ENCODE measurements at places on chromosomes 2 and 18.

DNA sequence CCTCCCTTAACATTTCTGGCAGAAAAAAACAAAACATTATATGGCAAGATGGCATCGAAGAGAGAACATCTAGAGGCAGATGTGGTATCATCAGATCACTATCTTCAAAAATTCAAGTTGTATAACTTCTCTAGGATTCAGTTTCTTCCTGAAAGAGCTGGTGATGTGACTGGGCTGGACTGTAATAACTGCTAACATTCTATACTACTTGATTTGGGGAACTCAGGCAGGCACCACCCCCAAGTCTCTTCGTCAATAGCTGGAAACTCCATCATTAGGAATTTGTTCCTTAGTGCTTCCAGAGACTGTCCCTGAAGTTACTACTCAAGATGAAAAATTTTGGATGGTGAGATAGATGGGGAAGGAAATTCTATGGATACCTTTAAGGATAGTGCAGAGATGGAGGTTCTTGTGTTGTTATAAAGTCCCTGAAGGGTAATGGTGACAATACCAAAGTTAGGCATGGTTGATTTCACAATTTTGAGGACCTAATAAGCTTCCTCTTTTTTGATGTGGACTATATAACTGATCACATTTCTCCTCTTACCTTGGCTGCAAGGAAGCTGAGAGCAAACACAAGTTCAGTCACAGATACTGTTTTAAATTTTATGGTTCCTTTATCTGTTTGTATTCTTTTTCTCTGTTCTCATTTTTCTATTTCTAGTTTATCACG, 59.1 kb upstream of the PGAP1 start:
- no peak for DNase-seq

DNA sequence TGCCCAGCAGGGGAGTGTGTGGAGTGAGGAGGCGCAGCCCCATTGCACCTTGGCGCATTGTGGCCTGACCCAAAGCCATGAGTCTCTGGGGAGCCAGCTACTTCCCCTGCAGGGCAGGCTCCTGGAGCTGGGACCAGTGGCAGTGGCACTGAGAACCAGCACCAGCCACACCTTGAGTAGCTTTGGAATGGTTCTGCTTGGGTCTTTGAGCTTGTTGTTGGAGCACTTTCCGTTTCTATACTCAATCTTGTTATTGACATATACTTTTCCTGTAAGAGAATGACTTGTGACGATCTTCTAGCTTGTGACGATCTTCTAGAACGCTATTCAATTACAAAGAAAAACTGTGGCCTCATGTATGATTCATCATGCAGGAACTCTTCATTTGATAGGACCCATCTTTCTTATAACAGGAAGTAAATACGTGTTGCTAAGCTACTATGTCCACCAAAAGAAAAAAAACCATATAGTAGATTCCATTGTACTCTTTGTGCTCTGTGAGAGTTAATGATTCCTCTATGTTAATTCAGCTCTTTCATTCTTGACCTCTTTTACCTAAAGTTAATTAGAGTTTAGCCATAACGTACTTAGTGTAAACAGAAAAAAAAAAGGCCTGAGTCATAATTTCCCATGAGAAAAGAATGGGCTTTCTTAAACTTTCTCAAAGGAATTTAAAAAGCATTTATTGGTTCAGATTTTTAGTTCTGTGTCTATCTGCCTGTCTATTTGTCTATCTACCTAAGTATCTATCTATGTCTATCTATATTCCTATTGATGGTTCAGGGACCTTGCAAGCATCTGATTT, 113.1 kb downstream of the GATA6 start:
- DNase-seq = peak; percentile 15

- DNase-seq = no peak
Observed at GRCh38 chr2:150792780-150793300, 305.4 kb upstream of the RND3 start.

DNA sequence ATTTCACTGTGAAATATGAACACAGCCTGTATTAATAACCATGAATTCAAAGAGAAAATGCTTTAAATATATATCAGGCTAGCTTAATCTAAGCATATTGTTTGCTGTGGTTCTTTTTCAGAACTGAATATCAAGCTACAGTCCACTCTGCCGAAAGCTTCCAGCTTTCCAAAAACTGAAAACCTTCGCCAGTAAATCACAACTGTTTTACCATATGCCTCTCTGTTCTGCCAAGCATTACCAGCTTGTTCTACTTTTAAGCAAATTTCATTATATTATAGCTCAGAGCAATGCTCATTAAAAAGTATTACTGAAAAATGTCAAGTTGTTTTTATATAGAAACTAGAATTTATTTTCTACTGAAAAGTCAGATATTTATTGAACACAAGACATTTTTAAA, 277.4 kb downstream of the NRXN1 start:
- no peak for DNase-seq
